ENCODE measurements at places on chromosomes 7 and 10.

DNA sequence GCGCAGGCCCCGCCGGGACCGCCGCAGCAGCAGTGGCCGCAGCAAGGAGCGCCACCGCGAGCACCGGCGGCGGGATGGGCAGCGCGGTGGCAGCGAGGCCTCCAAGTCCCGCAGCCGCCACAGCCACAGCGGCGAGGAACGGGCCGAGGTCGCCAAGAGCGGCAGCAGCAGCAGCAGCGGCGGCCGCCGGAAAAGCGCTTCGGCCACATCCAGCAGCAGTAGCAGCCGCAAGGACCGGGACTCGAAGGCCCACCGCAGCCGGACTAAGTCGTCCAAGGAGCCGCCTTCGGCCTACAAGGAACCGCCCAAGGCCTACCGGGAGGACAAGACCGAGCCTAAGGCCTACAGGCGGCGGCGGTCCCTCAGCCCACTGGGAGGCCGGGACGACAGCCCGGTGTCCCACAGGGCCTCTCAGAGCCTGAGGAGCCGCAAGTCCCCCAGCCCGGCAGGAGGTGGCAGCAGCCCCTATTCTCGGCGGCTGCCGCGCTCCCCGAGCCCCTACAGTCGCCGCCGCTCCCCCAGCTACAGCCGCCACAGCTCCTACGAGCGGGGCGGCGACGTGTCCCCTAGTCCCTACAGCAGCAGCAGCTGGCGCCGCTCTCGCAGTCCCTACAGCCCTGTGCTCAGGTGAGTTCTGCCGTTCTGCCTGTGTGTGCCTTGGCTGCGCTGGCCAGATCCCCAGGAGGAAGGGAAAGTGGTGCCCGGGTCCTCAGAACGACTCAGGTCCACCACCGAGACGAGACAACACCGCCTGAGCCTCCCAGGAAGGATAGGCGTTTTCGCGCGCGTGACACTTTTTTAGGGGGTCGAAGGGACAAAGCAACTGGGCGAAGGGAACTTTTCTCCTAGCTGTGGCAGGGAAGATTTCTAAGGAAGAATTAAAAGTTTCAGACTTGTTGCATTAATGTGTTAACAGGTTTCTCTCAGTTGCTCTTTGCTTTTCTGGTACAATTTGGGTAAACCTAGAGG, 1.5 kb downstream of the CDK13 start:
- peak; percentile 80 for DNase-seq

GRCh38 chr7:139488810-139489209, 5.3 kb upstream of the KLRG2 start:
- DNase-seq = no peak

- no peak for DNase-seq
These were observed 383.1 kb upstream of the STEAP1 start for GRCh38 chr7:89771003-89771636.

GRCh38 chr10:129089341-129089740, 377.7 kb upstream of the MGMT start:
- DNase-seq = no peak

- DNase-seq = no peak
These were observed 820.6 kb downstream of the CCSER2 start for GRCh38 chr10:85148693-85149640.

DNA sequence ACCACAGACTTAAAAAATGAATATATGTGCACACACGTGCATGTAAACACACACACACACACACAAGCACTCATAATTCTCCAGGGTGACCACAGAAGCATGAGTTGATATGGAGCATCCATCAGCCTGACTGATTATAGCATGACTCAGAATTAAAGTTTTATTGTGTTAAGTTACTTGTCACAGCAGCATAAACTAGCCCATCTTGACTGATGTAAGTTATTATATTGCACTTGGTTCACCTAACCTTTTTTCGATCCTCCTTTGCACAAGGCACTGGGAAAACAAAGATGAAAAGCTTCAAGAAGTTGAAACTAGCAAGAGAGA, 18.8 kb upstream of the SLC35G1 start:
- DNase-seq = no peak

- DNase-seq = no peak
These were observed 508 bp upstream of the TECPR1 start for GRCh38 chr7:98252425-98253054.

DNA sequence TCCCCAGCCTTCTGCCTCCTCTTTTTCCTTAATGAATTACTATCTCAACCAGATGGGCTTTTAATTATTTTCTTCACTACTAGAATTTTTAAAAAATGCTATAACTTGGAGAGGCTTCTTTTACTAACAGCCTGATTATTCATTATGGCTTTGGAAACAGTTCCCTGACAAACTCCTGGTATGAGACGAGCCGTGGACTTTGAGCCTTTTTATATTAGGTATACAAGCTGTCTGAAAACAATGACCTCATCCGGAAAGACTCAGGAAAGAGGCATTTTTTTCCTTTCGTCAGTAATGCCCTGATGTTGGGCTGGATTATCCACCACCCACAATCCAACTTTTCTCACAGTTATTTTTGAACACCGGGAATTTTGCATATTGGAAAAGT, 26.7 kb upstream of the ABLIM1 start:
- DNase-seq = no peak

- DNase-seq = peak; percentile 82
These were observed 652 bp downstream of the KAZALD1 start for GRCh38 chr10:101062232-101063049.

DNA sequence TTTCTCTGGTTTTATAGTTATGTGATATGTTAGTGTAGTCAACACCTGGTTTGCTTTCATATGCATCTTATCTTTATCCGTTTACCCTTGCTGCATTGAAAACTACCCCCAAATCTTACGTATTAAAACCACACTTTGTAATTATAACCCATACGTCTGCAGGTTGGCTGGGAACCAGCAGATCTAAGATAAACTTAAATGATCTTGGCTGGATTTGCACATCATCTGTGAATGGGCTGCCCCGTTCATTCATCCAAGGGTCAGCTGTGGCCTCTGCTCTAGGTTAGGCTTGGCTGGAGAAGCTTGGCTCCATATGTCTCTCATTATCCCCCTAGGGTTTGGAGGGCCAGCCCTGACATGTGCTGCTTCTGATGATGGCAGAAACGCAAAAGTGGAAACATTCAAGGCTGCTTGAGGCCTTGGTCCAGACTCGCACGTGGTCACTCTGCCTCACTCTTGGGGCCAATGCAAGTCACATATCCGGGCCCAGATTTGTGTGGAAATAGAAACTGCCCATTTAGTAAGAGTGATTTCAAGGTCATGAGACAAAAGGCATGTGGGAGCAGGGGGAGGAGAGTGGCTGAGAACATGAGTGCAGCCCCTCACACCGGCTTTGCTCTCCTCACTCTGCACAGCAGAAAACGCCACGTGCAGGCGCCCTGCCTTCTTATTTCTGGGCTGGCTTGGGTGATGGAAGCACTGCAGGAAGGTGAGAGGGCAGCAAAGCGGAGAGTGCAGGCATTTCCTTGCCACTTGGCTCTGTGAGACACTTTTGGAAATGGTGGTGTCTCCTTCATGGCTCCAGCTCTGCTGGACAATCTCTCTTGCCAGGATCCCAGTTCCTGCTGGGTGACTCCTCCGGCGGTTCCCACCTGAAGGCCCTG, 553.8 kb downstream of the GLRX3 start:
- DNase-seq = no peak

DNA sequence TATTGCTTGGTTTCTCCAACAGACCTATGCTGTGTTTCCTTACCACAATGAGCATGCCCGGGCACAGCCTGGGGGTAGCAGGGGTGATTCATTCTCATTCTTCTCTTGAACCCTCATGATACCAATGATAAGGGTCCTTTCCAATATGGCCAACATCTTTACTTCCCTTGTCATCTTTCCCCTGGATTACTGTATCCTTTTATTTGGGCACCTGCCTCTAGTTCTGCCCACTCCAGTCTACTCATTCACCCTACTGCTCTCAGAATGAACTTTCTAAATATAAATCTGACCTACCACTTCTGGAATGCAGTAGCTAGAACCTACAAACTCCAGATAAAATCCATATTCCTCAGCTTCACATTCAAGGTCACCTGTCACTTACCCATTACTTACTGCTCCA, 26.4 kb upstream of the ITPRID1 start:
- DNase-seq = no peak

- no peak for DNase-seq
These were observed 221.1 kb downstream of the SEMA3E start for GRCh38 chr7:83427884-83428283.

GRCh38 chr10:129882291-129883010, 81.6 kb downstream of the EBF3 start:
- no peak for DNase-seq

GRCh38 chr7:129169171-129169671, 19.2 kb upstream of the SMO start:
- peak; percentile 71 for DNase-seq

GRCh38 chr7:121774563-121774962, 98.4 kb upstream of the PTPRZ1 start:
- no peak for DNase-seq

DNA sequence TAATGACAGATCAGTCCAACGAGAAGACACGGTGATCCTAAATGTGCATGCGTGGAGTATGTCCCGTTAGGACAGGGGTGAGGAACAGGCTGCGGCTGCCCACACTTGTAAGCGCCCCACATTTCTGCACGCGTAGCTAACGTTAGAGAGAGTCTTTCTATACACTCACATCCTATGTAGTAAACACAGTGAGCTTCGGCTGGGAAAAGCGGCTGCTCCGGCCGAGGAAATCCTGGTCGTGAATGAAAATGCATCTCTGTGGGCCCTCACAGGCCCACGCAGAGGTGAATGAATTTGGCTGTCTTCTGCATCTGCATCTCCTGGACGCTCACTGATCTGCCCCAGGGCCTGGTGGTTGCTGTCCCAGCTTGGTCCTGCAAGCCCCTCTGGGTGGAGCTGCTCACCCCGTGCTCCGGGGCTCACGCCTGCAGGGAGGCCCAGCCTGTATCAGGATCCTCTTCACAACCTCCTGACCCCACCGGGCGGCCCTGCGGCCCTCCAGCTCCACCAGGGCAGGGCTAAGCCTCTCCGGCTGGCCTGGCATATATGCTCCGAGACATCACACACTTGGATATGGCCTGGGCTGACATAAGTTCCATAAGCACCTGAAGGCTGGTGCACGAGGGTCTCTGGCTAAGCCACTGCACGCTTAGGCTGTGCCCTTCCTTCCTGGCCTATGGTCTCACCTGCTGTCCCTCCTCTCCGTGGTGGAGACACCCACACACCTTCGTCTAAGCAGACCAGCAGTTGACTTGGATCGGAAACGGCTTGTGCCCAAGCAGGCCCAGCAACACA, 117.9 kb upstream of the DIP2C start:
- no peak for DNase-seq

DNA sequence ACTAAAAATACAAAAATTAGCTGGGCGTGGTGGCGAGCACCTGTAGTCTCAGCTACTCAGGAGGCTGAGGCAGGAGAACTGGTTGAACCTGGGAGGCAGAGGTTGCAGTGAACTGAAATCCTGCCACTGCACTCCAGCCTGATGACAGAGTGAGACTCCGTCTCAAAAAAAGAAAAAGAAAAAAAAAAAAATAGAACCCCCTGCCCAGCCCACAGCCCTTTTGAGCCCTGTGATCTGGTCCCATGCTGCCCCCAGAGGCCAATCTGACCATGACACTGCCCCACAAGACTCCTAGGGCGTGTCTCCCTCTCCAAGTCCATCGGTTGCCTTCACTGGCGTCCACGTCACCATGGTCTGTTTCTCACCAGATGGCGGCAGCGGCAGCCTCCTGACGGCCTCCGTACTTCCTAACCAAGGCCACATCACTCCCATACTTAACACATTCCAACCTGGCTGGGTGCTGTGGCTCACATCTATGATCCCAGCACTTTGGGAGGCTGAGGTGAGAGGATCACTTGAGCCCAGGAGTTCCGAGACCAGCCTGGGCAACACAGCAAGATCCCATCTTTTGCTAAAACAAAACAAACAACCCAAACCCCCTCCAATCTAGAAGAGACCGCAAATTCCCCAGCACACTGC, 18.0 kb downstream of the STX1A start:
- DNase-seq = peak; percentile 74

- no peak for DNase-seq
These were observed 74.5 kb upstream of the PTPRZ1 start for GRCh38 chr7:121798453-121798840.

GRCh38 chr10:8312781-8313180, 258.3 kb downstream of the GATA3 start:
- no peak for DNase-seq

DNA sequence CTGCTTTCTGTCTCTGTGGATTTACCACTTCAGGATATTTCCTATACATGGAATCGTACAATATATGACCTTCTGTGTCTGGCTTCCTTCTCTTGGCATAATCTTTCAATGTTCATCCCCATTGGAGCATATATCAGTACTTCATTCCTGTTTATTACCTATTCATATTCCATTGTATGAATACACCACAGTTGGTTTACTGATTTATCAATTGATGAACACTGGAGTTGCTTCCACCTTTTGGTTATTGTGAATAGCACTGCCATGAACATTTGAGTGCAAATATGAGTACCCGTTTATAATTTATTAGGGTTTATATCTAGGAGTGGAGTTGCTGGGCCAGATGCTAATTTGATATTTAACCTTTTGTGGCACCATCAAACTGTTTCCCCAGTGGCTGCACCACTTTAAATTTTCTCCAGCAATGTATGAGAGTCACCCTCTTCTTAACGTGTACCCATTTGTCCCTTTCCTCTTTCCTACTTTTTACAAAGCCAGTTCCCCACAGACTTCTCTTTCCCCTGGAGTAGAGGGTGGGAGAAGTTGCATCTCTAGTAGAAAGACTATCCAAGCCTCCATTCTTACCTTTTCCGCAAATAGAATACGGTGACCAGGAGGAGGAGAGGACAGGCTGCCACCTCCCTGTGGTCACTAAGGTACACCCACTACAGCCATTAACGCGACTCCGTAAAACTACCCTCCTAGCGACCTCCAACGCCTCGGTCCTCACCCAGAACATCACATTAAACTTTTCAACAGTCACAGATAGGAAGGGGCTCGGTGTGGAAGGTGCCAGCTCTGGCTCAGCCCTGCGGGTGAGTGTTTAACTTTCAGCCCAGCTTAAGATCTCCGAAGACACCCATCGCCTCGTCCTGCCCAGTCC, 25.6 kb downstream of the SCD start:
- DNase-seq = no peak

GRCh38 chr7:155857141-155857540, 44.9 kb upstream of the SHH start:
- DNase-seq = no peak
